ENCODE measurements at places on chromosomes 16 and 17.
A peak's percentile ranks its signal among the peaks of the same experiment; 100 is the strongest.

DNA sequence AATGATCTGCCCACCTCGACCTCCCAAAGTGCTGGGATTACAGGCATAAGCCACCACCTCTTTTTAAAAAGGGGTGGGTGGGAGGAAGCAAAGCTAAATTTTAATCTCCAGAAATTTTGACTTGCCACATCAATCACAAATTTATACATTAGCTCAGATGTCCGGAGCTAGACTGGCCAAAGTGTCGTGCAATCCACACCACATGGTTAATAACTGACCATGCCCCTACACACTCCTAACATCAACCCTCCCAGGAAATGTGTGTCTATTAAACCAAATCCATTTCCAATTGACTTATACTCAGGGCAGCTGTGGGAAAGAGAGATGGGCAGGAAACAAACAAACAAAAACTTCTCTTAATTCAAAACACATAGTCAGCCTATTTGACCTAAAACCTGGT, 29.9 kb downstream of the SMURF2 start:
- DNase-seq: no peak

DNA sequence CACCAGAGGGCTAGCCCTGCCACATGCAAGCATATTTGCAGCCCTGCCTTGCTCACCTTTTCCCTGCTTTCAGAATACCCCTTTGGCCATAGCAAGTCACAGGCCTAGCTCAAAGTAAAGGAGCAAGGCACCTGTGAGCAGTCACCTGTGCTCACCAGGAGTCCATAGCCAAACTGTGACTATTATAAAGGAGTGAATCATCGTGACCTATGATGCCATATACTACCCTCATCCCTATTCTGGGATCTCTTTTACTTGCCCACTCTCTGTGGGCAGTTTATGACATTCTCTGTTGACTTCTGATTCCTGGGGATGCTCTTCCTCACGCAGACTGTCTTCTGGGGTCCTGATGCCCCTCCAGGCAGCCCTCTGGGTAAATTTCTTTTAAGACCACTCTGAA, 200.5 kb upstream of the NLRP1 start:
- DNase-seq: no peak

- DNase-seq: no peak
These were observed 53.5 kb downstream of the ABR start for GRCh38 chr17:1126250-1126797.

DNA sequence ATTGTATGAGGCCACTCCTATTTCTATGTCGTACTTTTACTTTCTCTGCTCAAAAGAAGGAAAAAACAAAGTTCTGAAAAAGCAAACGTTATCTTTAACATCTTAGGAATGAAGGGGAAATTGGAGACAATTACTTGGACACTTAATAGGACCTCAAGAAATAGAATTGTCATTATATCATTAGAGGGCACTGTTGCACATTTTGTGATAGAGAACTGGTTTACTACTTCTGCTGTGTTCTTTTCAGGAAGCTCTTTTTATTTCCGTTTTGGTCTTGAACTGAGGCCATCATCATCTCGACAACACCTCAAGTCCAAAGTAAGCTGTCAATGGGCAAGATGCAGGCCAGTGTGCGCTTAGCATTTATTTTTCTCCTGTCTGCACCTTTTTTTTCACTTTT, 14.6 kb downstream of the COG4 start:
- peak; percentile 60 for DNase-seq

- DNase-seq: peak; percentile 49
These were observed 37.7 kb downstream of the USP32 start for GRCh38 chr17:60354223-60354622.

GRCh38 chr17:77098884-77099545, 41.8 kb upstream of the SEC14L1 start:
- DNase-seq: peak; percentile 82

DNA sequence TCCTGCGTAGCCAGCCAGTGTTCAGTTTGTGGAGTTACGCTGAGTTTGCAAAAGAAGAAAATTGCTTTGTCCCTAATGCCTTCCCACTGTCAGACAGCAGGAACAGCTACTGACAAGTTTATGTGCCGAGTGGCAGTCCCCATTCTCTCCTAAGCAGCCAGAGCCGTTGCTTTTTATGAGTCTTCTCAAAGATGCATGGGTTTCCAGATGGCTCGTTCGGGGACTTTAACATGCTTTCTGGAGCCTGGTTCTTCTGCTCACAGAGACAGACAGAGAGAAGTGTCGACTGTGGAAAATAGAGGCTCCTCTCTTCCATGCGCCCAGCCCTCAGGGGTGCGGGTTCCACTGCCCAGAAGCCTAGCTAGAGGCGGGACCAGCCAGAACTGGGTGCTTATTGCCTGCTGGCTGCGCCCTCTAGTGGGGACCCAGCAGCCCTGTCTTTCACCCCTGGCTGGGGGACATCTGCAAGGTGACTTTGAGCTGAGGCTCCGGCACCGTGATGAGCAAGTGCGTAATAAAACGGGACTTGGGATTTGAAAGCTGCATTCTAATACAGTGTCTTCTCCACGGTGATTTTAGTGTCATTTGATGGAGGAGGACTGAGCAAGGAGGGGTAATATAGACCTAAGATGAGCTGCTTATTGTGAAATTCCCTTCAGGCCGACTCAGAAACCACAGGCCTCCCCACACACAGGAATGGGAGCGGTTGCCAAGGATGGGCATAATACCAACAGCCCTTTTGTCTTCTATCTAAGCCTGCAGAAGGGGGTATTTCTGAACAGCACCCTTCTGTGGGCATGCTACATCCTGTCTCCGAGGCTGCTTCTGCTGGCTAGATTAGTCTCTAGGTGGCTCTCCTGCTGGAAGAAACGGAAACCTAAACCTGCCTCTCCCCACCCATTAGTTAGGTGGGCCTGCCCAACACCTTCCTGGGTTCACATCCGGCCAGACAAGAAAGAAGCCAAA, 73.1 kb downstream of the CCDC182 start:
- DNase-seq: peak; percentile 91

- DNase-seq: no peak
These were observed 62.6 kb downstream of the PRKCA start for GRCh38 chr17:66364990-66365490.

DNA sequence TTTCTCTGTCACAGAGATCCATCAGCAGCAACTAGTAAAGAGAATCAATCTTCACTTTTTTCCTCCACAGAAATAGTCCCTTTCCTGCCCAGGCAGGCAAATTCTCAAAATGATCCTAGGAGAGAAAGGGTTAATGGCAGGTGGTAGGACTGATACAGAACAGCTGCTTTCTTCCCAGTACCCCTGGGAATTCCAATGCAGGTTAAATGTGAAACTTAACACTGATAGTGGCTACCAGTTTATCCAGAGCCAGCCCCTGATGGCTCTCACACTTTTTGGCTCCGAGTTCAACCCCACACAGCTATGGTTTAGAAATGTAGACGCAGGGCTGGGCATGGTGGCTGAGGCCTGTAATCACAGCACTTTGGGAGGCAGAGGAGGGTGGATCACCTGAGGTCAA, 22.2 kb downstream of the MARVELD3 start:
- no peak for DNase-seq

GRCh38 chr16:84155771-84156170, 10.7 kb downstream of the DNAAF1 start:
- DNase-seq: no peak

GRCh38 chr16:89038221-89038721, 55.4 kb upstream of the ACSF3 start:
- no peak for DNase-seq

DNA sequence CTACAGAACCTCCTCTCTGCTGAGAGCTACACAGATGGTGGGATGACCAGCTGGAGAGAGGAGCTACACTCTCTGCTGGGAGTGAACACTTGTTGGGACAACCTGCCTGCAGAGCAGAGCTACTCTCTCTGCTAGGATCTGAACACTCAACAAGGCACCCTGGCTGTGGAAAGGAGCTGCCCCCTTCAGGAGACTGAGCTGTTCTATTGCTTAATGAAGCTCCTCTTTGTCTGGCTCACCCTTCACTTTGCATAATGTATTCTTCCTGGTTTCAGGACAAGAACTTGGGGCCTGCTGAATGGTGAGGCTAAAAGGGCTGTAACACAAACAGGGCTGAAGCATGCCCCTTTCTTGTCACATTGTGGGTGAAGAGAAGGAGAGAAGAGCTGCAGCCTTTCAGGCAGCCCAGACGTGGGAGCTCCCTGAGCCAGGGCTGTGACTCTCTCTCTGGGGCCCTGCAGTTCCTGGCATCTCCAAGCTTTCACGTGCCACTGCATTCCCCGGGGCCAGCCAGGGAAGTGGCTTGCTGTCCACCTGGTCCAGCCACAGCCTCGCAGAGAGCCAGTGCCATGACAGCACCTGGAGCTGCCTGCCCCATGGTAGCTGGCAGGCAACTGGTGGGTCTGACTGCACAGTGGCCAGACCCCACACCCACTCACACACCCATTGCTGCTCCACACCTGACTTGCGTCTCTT, 272.8 kb upstream of the KCNJ16 start:
- no peak for DNase-seq

DNA sequence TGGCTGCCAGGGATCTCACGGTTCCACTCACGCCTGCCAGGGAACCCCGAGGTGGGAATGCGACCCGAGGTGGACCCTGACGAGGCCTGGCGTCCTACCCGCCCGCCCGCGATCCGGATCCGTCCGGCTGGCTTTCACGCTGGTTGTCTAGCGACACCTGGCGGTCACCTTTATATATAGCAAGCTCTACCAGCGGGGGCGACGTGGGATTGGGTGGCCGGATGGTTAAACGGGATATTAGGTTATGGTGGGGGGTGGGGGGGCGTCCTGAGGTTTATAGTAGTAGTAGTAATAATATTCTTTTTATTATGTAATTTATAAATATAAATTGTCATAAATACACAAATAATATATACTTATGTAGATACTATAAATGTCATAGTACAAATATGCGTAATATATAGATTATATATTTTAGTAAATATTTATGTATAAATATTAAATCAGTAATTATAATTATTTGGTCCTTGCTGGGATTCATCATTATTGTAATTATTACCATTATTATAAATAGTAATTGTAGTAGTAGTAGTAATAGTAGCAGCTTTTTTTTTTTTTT, 136.9 kb downstream of the KCNJ12 start:
- DNase-seq: peak; percentile 81

GRCh38 chr17:39781031-39781860, 43.5 kb downstream of the GRB7 start:
- DNase-seq: peak; percentile 46

DNA sequence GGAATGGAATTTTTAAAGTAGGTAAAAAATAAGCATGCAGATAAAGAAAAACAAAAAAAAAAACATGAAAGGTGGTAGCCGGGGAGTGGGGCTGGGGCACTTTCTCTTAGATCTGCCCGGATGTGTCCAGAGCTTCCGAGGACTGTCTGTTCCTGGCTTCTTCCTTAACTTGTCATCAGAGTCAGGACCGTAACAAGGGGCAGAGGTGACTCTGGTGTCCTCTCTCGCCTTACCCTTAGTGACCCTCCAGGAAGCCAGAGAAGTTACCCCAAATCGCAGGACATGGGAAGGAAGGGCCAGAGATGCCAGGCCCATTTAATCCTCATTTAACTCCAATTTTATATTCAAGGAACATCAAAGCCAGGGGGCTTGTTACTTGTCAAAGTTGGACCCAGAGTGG, 115.5 kb downstream of the ABCC6 start:
- DNase-seq: no peak

All from NB4 (cell line).